B cell (primary cell): ENCODE measurements at places on chromosomes 11 and 22.

DNA sequence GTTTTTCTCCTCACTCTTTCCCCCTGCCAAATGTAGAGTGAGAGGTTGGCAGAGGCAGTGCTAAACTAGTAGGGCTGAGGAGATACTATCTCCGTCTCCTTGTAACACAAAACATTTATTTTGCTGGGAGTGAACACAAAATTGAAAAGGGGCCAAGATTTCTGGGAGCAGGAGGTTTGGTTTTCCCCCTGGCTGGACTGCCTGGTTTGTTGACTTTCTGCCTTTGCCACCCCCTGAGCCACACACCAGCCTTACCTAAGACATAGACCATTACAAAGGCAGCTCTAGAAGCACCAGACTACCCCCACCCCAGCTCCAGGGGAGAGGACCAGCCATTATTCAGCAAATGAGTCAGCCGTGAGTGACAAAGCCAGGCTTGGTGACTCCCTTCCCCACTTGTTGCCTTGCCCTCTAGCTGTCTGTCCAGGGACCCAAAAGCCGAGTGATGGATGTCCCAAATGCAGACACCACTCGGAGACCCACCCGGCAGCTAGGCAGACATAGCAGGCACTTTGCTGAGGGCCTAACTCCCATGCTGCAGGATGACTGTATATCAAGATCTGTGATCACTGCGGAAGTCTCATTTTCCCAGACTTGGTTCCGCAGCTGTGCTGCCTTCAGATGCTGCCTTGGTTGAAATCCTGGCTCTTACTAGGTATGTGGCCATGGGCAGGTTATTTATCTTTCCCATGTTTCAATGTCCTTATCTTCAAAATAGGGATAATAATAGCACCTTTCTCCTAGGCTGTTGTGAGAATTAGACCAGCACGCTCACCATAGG lies 17.7 kb upstream of the CDON start:
- H3K4me3 ChIP-seq, result no peak overlapping the region
- no peaks in the 10 kb centered on the region for H3K36me3 ChIP-seq
- H3K27ac ChIP-seq, result no peak overlapping the region
- no peaks in the 10 kb centered on the region for H3K27me3 ChIP-seq

- DNase-seq, result no peak
- no peaks in the 10 kb centered on the region for H3K36me3 ChIP-seq
- H3K27ac ChIP-seq, result no peak overlapping the region
- no peaks in the 10 kb centered on the region for H3K27me3 ChIP-seq
- no peaks in the 10 kb centered on the region for H3K4me1 ChIP-seq
Measured at GRCh38 chr22:35995772-35996171, 32.9 kb downstream of the RBFOX2 start.

DNA sequence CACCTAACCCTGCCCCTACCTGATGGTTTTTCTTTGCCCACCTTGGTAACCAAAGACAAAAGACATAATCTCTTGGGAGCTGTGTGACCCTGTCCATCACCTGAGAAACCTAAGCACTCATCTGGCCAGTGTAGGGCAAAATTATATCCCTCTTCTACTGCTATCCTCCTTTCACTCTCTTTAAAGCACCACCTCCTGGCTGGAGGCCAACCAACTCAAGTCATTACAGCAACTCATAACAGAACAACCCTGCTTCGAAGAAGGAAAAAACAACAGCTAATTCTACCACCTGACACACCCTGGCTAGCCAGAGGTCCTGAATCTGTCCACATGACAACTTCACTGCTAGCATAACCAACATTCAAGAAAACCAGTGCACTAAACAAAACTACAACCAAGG lies 45.5 kb downstream of the GAS2 start:
- no peaks in the 10 kb centered on the region for H3K36me3 ChIP-seq
- H3K4me1 ChIP-seq, result no peaks in the 10 kb centered on the region
- no peak overlapping the region for H3K4me3 ChIP-seq
- no peak for DNase-seq

GRCh38 chr11:73623686-73624085 lies 22.7 kb upstream of the PLEKHB1 start:
- no peak overlapping the region for H3K4me3 ChIP-seq
- peak; percentile 17 for DNase-seq
- peaks cover 14% of the 10 kb centered on the region for H3K4me1 ChIP-seq

GRCh38 chr11:57349491-57350274 lies 11.5 kb downstream of the P2RX3 start:
- no peak overlapping the region for H3K27ac ChIP-seq
- H3K36me3 ChIP-seq, result no peaks in the 10 kb centered on the region
- H3K27me3 ChIP-seq, result no peaks in the 10 kb centered on the region
- peaks cover 6% of the 10 kb centered on the region for H3K4me1 ChIP-seq
- no peak overlapping the region for H3K4me3 ChIP-seq

GRCh38 chr22:49999946-50000586 lies 12.5 kb downstream of the IL17REL start:
- peaks cover 8% of the 10 kb centered on the region for H3K4me1 ChIP-seq
- no peaks in the 10 kb centered on the region for H3K27me3 ChIP-seq
- H3K27ac ChIP-seq, result no peak overlapping the region
- no peak overlapping the region for H3K4me3 ChIP-seq
- no peak for DNase-seq

DNA sequence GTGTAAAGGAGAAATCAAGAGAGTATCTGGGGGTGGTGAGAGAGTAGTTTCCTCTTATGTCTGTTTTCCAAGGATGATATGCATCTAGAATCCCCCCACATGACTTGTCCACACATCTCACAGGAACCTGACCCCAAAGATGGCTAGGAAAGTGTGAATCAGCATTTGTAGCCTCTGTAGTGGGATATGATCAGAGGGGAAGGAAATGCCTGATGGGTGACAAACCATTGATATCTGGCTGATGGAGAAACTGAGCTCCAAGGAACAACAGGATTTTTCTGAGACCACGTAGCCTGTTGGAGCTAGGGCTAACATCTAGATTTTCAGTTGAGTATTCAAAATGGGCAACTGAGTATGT lies 369.4 kb downstream of the DDX10 start:
- no peak overlapping the region for H3K4me3 ChIP-seq
- H3K36me3 ChIP-seq, result no peaks in the 10 kb centered on the region
- DNase-seq, result no peak
- H3K4me1 ChIP-seq, result no peaks in the 10 kb centered on the region
- H3K27me3 ChIP-seq, result peaks cover 3% of the 10 kb centered on the region
- H3K27ac ChIP-seq, result no peak overlapping the region
